ENCODE measurements at places on chromosomes 7 and 10.

- no peak for DNase-seq
Observed at GRCh38 chr10:117936141-117936540, 110.6 kb downstream of the RAB11FIP2 start.

- no peak for DNase-seq
Observed at GRCh38 chr7:84238596-84238995, 44.0 kb upstream of the SEMA3A start.

DNA sequence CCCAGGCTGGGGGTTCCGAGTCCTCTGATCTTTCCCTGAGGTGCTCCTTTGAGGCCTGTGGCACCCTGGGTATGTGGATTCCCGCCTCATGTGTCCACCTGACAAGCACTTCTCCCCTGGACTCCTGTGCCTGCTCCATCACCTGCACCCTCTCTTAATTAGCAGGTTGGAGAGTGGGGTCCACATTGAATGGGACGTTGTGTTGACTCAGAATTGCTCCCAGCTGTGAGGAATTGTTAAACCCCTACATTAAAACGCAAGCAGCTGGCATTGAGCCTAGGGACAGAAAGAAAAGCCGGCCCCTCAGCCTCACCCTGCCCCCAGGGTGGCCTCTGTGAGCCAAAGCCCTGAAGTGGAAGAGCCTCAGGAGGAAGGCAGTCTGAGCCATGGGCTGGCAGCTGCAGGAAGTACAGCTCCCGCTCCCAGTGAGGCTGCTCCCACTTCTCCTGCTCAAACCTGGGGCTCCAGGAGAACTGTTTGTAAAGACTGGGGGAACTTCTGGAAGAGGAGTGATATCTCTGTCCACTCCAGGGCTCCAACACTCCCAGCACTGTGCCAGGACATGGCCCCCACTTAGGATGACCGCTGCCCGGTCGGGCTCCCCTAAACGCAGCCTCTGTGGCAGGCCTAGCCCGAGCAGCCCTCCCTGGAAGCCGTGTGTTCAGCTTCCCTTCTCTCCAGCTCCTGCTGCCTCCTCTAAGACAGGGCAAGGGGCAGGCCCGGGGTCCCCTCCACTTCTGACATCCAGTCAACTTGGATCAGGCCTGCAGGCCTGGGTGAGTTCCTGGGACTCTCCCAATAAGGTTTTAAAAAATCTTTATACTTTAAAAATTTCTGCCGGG, 1.8 kb upstream of the OPN4 start:
- DNase-seq: no peak

DNA sequence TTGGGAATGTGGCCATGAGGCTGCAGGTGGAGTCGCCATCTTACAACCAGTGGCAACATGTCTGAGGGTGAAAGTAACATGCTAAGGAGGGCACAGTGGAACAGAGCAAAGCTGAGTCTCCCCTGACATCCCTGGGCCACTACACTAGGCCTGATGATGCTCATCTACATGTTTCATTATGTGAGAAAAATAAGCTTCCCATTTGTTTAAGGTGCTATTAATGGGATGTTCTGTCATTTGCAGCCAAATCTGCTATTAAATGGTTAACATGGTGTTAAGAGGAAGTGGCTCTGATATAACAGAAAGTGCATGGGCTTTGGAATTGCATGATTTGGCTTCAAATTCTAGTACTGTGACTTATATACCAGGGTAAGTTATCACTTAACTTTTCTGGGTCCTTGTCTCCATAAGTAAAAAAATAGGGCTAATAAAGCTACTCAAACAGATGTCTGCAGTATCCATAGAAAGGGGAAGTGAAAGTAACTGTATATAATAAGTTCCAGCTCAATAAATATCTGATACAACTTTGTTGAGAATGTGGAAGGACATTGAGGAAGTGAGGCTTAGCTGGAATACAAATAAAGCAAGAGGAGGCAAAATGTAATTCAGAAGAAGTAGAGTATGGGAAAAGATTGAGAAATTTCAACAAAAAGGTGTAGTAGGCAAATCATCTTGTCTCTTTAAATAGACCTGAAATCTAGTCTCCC, 158.9 kb downstream of the RTKN2 start:
- DNase-seq: no peak

DNA sequence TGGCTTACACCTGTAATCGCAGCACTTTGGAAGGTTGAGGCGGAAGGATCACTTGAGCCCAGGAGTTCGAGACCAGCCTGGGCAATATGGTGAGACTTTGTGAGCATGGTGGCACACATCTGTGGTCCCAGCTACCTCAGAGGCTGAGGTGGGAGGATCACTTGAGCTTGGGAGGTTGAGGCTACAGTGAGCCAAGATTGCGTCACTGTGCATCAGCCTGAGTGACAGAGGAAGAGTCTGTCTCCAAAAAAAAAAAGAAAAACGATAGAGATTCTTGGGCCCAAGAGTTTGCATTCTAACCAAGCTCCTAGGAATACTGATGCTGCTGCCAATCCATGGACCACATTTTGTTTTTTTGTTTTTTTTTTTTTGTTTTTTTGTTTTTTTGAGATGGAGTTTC, 12.1 kb downstream of the MYOZ1 start:
- no peak for DNase-seq

- DNase-seq: no peak
Observed at GRCh38 chr7:155987681-155988235, 175.5 kb upstream of the SHH start.

DNA sequence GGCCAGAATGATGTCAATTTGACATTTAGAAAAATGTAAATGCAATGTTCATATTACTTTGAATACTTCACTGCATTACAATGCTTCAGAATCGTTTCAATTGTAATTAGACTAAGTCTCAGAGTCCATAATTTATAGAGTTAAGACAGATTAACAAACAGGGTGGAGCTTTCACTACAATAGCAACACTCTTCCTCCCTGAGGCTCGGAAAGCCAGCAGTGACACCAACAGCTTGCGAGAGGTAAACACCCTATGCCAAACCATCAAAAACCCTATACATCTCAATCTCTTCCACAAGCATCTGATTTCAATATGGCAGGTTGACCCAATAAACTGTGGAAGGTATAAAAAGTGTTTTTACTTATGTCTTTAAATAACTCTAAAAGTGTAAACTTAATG, 72.2 kb downstream of the DOCK4 start:
- DNase-seq: no peak

DNA sequence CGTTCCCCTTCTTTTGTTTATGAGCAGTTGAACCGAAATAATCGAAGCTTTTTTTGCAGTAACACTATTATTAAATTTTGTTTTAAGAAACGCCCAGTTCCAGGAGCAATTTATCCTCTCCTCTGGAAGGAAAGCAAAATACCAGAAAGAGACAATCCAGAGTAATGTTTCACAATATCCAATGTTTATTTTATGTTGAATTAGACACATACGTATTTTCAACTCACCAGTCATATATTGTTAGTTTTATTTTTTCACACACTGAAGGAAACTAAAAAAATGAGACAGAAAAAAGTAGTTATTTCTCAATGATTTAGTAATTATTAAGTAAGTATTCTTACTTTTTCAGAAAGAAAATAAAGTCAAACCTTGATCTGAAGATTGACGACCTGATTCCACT, 85.1 kb downstream of the MYOF start:
- no peak for DNase-seq

GRCh38 chr7:151454305-151454704, 14.4 kb upstream of the CRYGN start:
- no peak for DNase-seq

GRCh38 chr10:59622320-59623132, 87.1 kb downstream of the SLC16A9 start:
- peak; percentile 36 for DNase-seq

GRCh38 chr7:94367949-94368348, 26.7 kb upstream of the COL1A2 start:
- DNase-seq: no peak

DNA sequence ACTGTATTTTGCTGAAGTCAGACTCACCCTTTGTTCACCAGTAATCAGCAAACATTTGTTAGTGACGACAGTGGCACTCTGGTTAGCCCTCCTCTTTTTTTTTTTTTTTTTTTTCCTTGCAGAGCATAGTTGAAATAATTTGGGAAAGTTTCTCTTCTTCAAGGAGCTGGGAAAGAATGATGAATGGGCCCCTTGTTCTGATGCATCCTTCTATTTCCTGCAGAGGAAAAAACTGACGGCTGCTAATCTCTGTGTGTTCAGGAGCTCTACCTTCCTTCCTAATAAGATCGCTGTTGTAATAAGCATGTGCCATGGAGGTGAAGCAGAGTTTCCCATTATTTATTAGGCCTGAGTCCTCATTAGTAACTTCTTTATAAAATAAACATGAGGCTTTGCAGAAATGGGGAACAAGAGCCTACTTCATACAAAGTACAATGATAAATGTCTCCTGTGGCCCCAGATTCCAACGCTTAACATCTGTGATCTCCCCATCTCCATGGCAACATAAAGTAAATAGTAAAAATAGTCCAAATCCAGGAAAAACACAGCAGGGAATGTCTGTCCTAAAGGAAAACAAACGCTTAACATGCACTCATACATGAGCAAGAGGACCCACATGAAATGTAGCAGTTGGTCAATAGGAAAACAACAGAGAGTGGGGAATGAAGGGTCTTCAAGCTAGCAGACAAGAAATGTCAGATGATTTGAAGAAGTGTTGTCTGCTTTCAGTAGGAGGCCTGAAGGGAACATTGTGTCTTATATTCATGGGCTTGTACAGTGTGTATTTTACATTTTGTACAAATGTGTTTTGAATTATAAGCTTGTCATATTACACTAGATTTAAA, 59.1 kb upstream of the CALD1 start:
- peak; percentile 29 for DNase-seq

DNA sequence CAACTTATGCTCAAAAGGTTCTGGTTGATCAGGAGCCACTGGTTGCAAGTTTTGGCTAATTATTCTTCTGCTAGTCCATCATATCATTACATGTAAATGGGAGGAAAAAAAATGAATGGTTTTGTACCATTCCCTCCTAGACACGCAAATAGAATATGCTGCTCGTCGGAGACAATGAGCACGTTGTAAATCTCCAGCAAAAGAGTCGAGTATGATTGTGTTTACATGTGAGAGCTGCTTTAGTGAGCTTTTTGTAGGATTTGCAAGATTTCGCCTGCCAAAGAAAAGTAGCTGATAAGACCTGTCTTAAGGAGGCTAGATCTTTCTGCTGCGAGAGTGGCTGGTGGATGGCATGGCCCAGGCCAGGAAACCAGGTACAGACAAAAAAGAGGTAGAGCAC, 109.0 kb downstream of the ZMYND11 start:
- no peak for DNase-seq

DNA sequence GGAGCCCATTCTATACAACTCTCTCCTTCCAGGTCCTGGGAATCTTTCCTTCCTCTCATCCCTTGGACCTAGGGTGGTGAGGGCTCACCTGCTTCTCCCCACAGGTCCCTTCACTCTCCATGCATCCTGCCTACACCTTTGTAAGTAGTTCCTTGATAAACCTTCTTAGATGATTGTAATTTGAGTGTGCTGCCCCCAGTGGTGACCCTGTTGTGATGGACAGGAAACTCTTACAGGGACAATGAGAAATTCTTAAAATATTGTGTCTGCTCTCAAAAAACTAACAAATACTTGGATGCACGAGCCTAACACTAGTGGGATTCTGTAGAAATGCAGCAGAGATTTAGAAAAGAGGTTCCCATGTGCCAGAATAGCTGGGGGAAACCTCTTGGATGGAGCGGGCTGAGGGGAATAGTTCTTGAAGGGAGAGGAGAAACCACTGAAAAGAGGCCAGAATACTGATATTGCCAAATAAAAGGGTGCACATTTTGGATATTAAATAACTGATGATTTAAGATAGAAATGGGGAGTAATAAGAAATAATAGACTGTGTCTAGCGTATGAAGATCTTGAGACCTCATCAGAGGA, 6.7 kb upstream of the PAXIP1 start:
- no peak for DNase-seq

GRCh38 chr7:97845622-97846203, 26.5 kb downstream of the ASNS start:
- DNase-seq: peak; percentile 53

GRCh38 chr10:131022369-131022768, 289.2 kb downstream of the TCERG1L start:
- DNase-seq: no peak

DNA sequence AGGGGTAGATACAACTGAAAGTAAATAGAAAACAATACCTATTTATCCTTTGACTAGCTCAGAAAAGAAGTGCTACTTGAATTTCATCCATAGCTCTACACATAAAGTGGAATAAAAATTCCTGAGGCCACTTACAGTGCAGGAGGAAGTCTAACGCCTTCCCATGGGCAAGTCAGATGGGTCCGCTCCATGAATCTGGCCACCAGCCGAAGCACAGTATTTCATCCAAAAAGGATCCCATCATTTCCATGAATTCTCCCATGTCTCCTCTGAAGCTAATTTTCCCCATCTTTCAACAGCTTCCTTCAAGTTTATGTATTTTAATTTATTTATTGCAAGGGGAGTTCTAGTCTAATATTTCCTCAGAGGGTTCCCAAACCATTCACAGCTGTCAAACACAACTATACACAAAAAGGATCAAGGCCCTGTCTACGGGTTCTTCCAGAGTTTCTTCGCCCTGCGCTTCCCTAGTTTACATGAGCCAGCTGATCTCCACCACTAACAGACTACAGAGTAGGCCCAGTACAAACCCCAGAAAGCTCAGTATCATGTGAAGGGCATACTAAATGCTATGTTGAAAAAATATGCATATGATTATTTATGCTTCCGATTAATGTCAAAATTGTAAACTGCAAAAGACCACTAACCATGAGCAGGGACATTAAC, 184.7 kb downstream of the DOCK4 start:
- DNase-seq: no peak

GRCh38 chr10:30897547-30897946, 134.1 kb downstream of the ZNF438 start:
- no peak for DNase-seq

DNA sequence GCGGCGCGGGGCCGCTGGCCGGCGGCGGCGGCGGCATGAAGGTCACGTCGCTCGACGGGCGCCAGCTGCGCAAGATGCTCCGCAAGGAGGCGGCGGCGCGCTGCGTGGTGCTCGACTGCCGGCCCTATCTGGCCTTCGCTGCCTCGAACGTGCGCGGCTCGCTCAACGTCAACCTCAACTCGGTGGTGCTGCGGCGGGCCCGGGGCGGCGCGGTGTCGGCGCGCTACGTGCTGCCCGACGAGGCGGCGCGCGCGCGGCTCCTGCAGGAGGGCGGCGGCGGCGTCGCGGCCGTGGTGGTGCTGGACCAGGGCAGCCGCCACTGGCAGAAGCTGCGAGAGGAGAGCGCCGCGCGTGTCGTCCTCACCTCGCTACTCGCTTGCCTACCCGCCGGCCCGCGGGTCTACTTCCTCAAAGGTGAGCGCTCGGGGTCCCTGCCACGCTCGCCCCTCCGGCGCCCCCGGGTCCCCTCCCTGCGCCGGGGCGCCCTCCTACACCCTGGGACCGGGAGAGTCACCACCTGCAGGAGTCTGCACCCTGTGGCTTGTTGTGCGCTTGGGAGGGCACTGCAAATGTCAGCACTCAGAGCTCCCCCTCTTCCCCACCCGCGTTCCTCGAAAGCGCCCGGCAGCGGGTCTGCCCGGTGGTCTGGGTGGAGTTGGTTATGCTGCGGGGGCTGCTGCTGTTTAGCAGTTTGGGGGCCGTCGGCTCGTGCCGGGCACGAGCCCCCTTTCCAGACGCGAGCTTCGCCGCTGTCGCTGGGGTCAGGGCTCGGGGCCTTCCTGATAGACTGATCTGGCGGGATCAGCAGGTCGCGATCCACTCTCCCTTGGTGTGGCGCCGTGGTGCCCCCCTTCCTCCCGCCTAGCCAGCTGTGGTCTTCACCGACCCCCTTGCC, 627 bp downstream of the DUSP5 start:
- no peak for DNase-seq

GRCh38 chr7:129780257-129780973, 168.9 kb downstream of the NRF1 start:
- DNase-seq: peak; percentile 71

Measured in NCI-H1694 (cell line).